Right lung (tissue), 10 donors: ENCODE measurements at places on chromosomes 5 and 9.

DNA sequence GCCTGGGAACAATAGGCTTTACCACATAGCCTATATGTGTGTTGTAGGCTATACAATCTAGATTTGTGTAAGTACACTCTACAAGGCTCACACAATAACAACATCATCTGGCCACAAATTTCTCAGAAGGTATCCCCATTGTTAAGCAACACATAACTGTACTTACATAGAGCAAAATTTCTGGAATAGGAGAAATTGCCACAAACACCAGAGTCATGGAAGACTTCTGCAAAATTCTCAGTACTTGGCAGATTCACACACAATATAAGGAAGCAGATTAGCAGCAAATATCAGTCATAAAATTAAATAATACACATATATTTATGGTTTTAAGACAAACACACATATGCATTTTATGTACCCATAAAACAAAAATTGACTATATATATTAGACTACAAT lies 16.4 kb downstream of the GNAQ start:
- DNase-seq = no peak

DNA sequence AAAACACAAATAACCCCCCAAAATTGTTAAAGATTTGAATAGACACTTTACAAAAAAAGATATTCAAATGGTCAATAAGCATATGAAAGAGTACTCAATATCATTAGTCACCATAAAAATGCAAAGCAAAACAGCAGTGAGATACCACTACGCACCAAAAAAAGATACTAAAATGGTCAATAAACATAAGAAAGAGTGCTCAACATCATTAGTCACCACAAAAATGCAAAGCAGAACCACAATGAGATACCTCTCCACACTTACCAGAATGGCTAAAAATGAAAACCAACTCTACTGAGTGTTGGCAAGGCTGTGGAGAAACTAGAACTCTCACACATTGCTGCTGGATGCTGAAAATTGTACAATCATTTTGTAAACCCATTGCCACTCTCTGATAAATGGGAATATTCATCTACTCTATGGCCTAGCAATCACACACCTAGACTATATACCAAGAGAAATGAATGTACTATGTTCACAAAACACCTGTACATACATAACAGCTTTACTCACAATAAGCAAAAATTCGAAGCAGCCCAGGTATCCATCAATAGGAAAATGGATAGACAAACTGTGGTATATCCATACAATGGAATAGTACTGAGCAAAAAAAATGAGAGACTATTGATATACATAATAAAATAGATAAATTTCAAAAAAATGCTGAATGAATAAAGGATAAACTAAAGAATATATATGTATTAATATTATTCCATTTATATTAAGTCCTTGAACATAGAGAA lies 205.0 kb upstream of the DAPK1 start:
- no peak for DNase-seq

DNA sequence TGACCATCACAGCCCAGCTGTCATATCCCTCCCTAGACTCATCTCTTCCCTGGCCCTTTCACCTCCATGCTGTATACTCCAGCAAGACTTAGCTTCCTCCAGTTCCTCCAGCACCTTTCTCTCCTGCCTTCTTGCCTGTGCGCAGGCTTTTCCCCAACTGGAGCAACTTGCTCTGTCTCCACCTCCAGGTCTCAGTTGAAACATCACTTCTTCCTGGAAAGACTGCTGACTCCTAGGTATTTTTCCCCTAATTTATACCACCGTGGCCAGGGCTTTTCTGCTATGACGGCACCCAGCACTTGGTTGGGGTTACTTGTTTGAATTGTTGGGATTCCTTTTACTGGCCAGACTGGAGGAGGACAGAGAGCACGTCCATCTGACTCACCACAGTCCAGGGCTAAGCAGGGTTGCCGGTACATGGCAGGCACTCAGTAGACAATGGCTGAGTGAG lies 67.5 kb downstream of the KCNIP1 start:
- DNase-seq = no peak

- no peak for DNase-seq
Measured at GRCh38 chr9:69900406-69900805, 79.8 kb downstream of the CFAP95 start.

GRCh38 chr5:84635235-84636055 lies 250.8 kb upstream of the EDIL3 start:
- DNase-seq = no peak

DNA sequence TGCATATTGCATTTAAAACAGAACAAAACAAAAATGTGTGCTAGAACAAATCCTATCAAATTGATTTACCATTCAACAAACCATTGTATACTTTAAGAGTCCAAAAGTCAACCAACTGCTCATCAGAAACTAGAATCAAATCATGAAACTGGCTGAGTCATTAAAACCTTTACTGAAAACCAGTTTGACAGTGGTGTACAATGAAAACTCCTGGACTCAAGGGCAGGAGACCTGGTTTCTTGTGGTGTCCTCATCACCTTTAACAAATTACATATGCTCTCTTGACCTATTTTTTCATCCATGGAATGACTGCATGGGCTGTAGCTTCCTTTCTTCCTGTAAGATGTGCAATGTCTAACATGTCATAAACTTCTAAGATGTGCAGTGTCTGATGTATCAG lies 315.3 kb upstream of the SLC30A5 start:
- DNase-seq = no peak

DNA sequence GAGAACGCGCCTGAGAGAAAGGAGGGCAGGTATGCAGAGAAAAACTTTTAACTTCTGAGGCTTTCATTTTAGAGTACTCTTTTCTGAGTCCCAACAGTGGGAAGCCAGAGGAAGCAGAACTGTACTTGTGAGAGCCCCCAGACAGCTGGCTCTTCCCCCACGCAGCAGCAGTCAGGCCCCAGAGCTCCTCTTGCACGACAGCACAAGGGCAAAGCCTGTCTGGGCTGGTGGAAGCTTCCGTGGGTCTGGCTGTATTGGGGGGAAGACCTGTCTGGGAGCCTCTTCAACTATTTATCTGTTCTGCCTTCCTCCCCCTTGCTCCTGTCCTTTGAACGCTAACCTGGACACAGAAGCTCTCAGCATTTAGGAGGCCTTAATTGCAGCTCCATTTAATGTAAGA lies 68.2 kb downstream of the THBS4 start:
- no peak for DNase-seq

GRCh38 chr5:89606939-89607534 lies 724.1 kb upstream of the MEF2C start:
- DNase-seq = no peak

- no peak for DNase-seq
Measured at GRCh38 chr5:1809416-1810035, 8.3 kb downstream of the NDUFS6 start.

DNA sequence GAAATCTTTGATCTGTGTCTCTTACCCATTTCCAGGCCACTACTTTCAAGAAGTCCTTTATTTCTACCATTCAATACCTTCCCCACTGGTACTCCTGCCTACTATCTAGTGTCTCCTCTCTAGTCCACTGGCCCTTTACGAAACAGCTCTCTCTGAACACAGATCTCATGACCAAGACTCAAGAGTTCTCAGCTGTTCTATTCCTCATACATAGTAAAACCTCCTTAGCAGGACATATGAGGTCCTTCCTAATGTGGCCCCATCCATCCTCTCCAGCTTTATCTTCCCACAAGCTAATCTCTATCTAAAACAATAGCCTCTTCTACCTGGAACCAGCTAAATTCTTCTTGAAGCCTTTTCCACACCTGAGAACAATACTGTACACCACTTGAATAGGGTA lies 2.6 kb downstream of the TEX10 start:
- no peak for DNase-seq

- DNase-seq = no peak
Measured at GRCh38 chr9:130661451-130662098, 2.8 kb upstream of the PRDM12 start.

DNA sequence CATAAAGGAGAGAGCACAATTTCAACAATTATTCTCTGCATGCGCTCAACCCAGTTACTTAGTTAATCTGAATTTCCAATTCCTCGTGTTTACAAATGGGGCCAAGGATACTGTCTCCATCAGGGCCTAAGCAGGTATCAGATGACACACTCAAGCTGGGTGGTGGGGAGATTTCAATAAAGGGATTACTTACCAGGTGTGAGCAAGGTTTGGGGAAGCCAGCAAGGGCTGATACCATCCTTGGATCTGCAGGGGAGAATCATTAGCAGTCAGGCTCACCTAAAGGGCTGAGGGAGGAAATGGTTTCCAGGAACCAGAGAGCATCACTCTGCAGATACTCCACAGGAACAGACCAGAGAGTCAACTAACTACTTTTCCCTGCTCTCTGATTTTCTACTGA lies 487.1 kb downstream of the NTRK2 start:
- no peak for DNase-seq

DNA sequence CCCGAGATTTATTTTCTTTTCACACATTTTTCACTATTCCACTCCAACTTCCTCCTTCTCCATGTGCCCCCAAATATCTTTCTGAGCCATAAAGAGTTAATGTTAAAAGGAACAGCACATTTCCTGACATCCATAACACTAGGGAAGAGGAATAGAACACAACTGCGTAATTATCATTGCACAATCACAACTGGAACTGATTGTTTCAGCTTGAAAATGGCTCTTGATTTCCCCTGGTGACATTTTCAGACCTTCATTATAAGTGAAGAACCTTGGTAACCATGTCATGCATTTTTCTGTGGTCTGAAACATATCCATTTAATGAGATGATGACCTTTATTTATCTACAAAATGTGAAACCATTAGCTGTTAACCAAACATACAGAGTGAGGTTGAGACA lies 82.4 kb downstream of the PCSK1 start:
- DNase-seq = no peak

- no peak for DNase-seq
Measured at GRCh38 chr5:157290981-157291711, 25.2 kb downstream of the CYFIP2 start.

DNA sequence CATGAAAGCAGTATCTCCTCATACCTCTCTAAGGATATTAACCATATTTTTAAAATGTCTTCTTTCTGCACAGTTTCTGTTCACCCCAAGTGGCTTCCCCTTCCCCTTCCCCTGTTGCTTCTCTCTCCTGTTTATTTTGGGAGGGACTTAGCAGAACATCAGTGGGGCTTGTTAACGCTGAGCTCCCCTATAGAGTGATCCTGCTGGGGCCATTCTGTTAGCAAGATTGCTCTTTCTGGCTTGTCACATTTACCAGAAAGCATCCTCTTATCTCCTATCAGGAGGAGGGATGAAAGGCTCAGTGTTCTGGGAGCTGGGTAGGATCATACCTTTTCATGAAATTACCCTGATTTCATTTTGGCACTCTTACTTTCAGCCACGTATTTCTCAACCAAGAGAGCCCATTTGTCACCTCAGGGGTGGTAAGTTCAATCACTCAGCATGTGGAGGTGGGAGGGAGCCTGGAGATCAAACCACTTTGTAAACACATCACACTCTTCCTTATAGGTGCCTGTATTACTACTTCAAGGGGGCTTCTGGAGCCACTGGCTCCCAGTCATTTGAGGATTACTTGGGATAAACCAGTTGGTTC lies 16.7 kb downstream of the NXNL2 start:
- no peak for DNase-seq

DNA sequence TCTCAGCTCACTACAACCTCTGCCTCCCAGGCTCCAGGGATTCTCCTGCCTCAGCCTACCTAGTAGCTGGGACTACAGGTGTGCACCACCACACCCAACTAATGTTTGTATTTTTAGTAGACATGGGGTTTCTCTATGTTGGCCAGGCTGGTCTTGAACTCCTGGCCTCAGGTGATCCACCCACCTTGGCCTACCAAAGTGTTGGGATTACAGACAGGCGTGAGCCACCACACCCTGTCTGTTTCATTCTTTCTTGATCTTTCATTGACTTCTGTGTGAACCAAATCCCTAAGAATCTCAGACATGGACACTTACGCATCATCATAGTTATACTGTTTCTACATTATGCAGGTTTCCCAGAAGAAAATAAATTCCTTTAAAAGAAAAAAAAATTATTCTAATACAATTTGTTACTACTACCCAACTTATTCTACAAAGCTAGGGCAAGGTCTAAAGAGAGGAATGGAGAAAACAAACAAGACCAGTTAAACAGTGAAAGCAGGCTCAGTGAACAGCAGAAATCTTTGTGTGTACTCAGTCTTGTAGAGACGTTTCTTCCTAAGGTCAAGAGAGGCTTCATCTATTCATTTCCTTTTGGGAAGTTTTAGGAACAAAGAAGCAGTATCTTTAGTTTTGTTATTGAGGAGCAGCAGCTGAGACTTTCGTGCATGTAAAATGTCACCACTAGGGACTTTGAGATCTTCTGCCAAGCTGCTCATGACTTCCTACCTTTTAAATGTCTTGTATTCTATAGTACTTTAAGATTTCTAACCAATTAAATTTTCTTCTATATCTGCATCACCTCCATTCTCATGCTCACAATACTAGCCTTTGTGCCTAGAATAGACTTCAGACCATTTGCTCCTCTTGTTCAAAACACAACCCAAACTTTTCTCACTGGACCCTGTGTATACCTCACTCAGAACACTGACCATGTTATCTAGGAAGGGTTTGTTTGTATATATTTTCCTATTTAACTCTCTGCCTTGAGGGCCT lies 5.6 kb upstream of the HMGCR start:
- no peak for DNase-seq

DNA sequence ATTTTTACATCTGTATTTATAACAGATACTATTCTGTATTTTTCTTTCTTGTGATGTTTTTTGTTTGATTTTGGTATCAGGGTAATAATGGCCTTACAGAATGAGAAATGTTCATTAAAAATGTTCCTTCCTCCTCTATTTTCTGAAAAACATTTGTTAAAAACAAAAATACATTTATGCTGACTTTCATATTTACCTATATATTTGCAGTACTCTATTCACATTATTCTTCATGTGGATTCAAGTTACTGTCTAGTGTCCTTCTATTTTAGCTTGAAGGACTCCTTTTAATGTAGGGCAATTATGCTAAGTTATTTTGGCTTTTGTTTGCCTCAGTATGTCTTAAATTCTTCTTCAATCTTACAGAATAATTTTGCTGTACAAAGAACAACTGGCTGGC lies 5.1 kb downstream of the CCDC112 start:
- DNase-seq = no peak

DNA sequence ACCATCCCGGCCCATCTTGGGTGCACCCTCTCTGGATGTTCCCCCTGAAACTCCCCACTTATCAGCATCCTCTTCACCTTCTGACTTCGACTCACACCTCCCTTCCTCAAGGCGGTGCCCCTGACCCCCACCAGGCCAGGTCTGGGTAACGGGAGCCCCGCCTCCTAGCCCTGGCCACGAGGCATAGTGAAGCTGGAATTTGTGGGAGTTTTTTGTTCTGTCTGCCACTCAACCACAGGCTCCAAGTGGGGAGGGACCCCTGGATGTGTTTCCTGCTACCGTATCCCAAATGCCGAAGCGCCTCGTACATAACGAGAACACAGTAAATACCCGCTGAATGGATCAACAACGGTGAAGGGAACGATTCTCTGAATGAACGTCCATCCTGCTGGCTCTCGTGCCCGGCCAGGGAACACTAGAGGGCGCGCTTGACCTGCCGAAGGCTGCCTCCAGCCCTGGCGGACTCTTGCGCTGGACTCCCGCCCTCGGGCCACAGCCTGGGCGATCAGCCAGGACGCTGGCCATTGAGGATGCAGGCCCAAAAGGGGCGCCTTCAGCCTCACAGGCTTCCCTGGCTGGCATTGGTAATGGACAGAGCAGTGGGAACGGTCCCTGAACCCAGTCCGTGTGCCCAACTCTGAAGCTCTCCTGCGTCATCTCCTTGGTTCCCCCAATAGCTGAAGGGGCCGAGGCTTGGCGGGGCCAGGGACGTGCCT lies 47.3 kb upstream of the PHYKPL start:
- peak; percentile 83 for DNase-seq

- peak; percentile 23 for DNase-seq
Measured at GRCh38 chr5:158431369-158432029, 572.6 kb upstream of the CLINT1 start.

- DNase-seq = peak; percentile 23
Measured at GRCh38 chr5:40413743-40414142, 266.0 kb upstream of the PTGER4 start.
